ENCODE measurements at places on chromosomes 7 and 10.

GRCh38 chr10:126972635-126973414, 67.6 kb downstream of the DOCK1 start:
- no peak for DNase-seq

GRCh38 chr7:46139079-46139478, 218.0 kb upstream of the IGFBP3 start:
- no peak for DNase-seq

DNA sequence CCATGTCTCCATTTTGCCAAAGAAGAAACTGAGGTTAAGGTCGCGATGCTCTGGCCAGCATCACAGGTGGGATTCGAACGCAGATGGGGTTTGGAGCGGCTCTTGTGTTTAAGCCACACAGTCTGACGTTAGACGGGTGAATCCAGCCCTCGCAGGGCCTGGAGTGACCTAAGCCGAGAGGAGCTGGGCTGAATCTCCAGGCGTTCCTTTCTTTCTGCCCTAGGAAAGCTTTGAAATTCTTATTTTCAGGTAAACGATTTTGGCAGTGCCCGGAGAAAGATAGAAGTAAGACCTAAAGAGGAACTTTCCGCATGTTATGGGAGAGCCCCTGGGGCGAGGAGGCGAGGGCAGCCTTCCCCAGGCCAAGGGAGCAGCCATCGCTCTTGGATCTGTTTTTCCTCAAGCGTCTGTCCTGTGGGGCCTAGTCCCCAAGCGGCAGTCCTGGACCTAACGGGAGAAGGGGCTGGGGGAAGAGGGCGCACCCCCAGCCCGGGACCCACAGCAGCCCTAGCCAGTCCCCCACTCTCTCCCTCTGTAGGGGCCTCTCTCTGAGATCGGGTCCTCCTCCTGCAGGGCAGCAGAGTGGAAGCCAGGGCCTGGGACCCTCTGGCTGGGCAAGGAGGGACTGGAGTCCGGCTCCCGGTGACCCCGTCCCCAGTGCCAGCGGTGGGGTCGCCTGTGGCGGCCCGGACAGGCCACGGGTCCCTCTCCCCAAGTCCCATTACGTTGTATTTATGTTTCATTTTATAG, 8.9 kb upstream of the LBX1 start:
- DNase-seq: no peak

GRCh38 chr10:86359111-86359510, 7.5 kb downstream of the GRID1 start:
- no peak for DNase-seq

GRCh38 chr7:137846827-137847567, at the start of gene DGKI:
Gene DGKI, minus strand, starts transcription at chr7:137846974.
- DNase-seq: no peak

DNA sequence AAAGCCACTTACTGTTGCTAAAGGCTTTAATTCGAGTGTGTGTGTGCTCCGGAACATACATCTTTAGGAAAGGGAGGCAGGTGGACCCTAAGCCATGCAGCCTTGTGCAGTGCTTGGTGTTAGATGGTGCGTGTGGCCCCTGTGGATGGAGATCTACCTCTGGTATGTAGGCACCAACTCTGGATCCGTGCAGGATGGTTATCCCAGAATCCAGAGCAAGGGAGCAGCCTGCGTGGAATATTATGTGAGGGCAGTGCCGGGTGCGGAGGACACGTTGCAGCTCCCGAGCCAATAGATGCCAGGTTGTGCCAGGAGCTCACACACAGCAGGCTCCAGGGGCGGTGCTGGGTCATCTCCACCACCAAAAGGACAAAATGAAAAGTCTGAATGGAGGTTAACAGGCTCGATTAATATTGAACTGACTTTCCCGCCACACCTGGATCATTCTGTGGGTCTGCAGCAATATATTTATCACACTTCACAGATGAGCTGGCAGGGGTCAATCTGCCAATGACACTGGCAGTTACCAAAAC, 143.0 kb upstream of the NPS start:
- DNase-seq: no peak

DNA sequence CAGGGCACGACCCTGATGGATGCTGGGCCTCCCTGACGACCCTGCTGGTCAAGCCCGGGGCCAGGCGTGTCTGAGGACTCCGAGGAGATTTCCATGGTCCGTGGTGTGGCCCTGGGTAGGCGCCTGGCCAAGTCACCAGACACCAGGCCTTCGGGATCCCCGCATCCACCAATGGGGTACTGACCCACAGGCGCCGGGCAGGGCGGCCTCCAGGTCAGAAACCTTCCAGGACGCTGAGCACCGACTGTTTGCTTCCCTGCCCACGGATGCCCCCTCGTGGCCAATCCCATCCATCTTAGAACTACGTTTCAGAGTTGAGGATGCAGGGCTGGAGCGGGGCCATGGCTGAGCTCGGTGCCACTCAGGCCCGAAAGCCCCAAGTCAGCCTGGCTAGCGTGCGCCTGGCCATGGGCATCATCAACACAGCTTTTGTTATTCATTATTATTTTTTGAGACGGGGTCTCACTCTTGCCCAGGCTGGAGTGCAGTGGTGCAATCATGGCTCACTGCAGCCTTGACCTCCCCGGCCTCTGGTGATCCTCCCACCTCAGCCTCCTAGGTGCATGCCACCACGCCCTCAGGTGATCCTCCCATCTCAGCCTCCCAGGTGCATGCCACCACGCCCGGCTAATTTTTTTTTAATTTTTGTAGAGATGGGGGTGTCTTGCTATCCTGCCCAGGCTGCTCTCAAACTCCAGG, 7.1 kb upstream of the AMZ1 start:
- DNase-seq: no peak

GRCh38 chr10:6017781-6018354, 40.5 kb upstream of the IL15RA start:
- no peak for DNase-seq

DNA sequence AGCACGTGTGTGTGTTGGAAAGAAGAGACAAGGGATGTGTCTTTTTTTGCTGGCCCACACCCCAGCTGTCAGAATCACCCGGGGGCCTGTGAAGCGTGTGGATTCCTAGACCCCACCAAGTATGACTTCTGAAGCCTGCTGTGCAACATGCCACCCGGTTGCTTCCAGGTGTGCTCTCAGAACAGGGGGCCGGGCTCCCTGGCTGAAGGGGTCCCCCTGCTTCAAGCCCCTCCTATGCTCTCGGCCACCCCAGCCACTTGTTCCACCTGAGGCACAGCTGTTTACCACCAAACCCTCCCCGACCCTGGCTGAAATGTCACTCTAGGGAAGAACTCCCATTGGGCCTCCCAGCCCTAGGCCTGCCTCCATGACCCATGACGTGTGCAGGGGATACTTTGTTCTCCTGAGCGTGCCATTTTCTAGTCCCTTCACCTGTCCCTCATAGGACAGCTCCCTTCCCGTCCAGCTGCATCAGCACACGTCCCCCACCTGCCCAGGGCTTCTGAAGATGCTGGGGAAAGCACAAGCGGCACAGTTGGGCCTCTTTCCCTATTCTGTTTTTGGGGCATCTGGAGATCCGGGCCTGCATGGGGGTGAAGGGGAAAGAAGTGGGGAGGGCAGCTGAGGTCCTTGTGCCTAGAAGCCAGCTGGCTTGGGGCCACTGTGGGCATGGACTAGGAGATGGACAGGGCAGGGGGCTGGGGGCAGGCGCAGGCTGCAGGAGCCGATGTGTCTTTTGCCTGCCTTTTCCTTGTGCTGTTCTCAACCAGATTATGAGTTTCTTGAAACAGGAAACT, 33.3 kb downstream of the CRHR2 start:
- no peak for DNase-seq

GRCh38 chr10:56231436-56231835, 129.6 kb downstream of the ZWINT start:
- no peak for DNase-seq

- DNase-seq: no peak
These were observed 209.4 kb downstream of the POU6F2 start for GRCh38 chr7:39187130-39187529.

DNA sequence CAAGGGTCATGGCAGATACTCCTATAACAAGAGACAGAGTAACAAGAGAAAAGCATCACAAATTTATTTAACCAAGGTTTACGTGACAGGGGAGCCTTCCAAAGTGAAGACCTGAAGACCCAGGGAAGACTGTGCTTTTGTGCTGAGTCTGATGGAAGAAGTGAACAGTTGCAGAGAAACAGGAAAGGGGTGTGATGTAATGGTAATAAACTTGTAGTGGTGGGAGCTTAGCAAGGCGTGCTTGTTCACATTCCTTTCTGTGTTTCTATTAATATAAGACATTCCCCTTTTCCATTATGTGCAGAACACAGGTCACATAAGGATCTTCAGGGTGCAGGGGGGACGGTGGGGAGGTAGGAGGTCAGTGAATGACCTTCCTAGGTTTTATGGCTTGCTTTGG, 25.5 kb upstream of the C10orf67 start:
- DNase-seq: no peak

- DNase-seq: no peak
These were observed 182.5 kb downstream of the LRMDA start for GRCh38 chr10:75613685-75614504.

GRCh38 chr7:77800158-77800557, 1.6 kb downstream of the PHTF2 start:
- no peak for DNase-seq

DNA sequence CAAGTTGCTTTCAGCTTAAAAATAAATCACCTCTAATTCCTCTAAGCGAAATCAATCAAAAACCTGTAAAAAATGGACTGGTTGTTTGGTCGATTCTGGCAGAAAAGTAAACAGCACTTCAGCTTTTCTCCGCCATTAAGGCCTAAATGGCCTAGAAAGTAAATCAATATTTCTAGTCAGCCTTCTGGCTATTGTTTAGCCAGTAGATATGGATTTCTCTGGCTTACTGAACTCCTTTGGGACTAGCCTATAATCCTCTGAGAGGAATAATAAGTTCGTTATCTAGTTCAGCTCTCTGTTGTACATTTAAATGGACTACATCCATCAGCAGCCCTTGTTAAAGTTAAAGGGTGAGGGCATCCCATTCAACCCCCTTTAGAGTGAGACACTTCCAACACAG, 400.1 kb upstream of the ETV1 start:
- DNase-seq: no peak
